ENCODE measurements at places on chromosomes 13 and 19.

DNA sequence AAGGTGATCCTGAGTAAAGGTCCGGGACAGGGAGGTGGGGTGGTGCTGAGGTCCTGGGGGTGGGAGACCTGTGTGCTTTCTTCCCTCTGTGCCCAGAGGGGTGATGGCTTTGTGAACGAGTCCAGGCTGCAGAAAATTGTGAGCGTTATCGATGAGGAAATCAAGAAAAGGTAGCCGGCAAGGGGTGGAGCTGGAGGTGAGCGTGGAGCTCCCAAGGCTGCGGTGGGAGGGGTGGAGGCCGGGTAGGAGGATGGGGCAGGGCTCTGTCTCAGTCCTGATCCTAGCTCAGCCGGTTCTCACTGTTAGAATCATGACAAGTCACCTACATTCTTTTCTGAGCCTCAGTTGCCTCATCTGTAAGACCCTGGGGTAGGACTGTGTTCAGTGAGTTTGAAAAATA is 4.0 kb downstream of the SELENOV start:
- no peak for DNase-seq

GRCh38 chr13:84653915-84654534 is 771.8 kb upstream of the SLITRK1 start:
- DNase-seq: no peak

DNA sequence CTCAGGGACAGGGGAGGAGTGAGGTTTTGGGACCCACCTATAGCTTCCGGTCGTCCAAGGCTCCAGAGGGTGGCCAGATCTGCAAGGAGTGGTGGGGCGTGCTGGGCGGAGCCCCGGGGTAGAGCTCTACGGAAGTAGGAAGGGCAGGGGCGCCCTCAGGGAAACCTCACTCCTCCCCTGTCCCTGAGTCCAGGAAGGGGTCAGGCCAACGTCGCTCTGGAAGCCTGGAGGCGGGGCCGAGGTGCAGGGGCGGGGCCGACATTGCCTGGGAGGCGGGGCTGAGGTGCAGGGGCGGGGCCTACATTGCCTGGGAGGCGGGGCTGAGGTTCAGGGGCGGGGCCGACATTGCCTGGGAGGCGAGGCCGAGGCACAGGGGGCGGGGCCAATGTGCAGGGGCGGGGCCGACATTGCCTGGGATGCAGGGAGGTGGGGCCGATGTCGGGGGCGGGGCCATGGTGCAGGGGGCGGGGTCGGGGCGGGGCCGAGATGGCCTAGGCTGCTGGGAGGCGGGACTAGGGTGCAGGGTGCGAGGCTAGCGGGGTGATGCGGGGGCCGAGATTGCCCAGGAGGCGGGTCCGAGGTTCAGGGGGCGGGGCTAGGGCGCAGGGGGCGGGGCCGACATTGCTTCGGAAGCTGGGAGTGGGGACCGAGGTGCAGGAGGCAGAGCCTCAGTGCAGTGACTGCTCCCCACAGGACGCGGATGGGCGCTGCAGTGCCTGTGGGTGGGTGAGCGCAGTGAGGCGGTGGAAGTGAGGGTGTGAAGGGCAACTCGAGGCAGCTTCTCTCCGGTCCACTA is 4.9 kb upstream of the PALM start:
- peak; percentile 67 for DNase-seq

GRCh38 chr19:3062165-3063105 is at the start of gene TLE5:
TSS of gene TLE5 (minus strand) at chr19:3062495. CDS start at chr19:3062200, 295 bp downstream.
- DNase-seq: peak; percentile 47

GRCh38 chr13:100789481-100789880 is 114.9 kb upstream of the TMTC4 start:
- DNase-seq: peak; percentile 46

GRCh38 chr19:38158730-38159129 is 65.3 kb downstream of the DPF1 start:
- no peak for DNase-seq

- DNase-seq: no peak
These were observed 2.6 kb upstream of the ZNF428 start for GRCh38 chr19:43622070-43622469.

- peak; percentile 78 for DNase-seq
These were observed 6.2 kb downstream of the SYT5 start for GRCh38 chr19:55173714-55174409.

GRCh38 chr19:13861392-13861713 is 15.6 kb upstream of the NANOS3 start:
- no peak for DNase-seq
